ENCODE measurements at places on chromosomes 7 and 10.

DNA sequence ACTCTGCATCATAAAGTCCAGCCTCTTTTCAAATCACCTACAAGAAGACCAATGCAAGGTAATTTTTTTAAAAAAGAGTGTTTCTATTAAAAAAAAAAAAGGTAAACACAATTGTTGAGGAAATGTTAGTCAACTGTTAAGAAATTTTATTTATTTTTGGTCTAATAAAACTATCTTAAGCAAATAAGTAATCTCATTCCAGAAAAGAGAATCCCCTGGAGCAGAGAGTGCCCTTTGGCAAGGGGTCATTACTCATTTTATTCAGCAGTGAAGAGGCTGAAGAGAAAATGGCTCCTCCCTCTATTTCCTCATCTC is 63.4 kb upstream of the GSDME start:
- DNase-seq, result no peak

DNA sequence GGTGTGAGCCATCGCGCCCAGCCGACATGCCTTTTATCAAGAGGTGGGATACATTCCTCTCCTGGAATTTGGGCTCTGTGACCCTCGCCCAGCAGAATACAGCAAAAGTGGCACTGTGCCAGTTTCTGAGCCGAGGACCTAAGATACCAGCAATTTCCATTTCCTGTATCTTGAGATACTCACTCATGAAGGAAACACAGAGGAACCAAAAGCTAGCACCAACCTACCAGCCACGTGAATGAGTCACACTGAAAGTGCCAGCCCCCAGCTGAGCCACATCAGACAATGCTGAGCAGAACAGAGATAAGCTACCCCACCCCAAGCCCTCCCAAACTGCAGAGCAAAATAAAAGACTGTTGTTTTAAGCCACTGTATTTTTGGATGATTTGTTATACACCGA is 56.3 kb downstream of the CACUL1 start:
- no peak for DNase-seq

GRCh38 chr10:62858364-62858763 is 42.2 kb upstream of the EGR2 start:
- DNase-seq, result no peak

- no peak for DNase-seq
Observed at GRCh38 chr7:85101347-85101746, 85.5 kb downstream of the SEMA3D start.

DNA sequence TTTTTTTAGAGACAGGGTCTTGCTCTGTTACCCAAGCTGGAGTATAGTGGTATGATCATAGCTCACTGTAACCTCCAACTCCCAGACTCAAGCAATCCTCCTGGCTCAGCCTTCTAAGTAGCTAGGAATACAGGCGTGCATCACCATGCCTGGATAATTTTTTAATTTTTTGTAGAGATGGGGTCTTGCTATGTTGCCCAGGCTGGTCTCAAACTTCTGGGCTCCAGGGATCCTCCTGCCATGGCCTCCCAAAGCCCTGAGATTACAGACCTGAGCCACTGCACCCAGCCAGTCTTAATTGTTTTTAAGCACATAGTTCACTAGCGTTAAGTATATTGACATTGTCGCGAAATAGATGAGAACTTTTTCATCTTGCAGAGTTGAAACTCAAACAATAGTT is 2.0 kb downstream of the SUPV3L1 start:
- no peak for DNase-seq

DNA sequence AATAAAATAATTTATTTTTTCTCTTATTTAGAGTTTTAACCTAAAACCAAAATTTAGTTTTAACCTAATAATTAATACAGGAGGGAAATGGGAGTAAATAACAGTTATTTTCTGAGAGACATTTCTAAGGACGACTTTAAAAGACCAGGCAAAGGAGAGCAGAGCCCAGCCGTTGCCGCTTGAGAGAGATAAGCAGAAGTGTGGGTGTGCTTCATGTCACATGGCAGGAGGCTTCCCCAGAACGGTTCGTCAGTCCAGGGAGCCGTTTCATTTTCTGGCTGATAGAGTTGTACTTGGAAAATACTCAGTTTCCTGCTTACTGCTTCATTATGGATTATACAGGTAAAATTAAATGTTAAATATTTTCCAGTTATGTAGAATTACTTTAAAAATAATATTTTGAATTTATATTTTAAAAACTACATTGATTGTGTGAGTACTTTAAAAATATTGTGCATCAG is 61.4 kb downstream of the ST7 start:
- peak; percentile 33 for DNase-seq

DNA sequence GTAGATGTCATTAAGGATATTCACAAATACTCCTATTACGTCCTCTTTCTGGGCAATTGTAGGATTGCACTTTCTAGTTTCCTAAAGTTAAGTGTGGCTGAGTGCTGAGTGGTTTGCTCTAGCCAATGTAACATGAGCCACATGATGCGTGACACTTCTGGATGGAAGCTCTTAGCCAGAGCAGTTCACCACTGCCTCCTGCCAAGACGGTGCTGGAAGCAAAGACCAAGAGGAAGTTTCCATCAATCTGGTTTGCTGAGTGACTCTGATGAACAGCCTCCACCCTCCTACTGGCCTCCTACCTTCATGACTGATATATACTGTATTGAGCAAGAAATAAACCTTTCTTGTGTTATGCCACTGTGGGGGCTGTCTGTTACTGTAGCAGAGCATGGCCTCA is 318.1 kb downstream of the KCNMA1 start:
- DNase-seq, result no peak

- no peak for DNase-seq
Observed at GRCh38 chr7:27066148-27066547, 29.7 kb downstream of the HOXA1 start.

GRCh38 chr7:11294218-11294617 is 320.5 kb downstream of the PHF14 start:
- no peak for DNase-seq

GRCh38 chr10:34449836-34450235 is 365.3 kb downstream of the PARD3 start:
- no peak for DNase-seq

DNA sequence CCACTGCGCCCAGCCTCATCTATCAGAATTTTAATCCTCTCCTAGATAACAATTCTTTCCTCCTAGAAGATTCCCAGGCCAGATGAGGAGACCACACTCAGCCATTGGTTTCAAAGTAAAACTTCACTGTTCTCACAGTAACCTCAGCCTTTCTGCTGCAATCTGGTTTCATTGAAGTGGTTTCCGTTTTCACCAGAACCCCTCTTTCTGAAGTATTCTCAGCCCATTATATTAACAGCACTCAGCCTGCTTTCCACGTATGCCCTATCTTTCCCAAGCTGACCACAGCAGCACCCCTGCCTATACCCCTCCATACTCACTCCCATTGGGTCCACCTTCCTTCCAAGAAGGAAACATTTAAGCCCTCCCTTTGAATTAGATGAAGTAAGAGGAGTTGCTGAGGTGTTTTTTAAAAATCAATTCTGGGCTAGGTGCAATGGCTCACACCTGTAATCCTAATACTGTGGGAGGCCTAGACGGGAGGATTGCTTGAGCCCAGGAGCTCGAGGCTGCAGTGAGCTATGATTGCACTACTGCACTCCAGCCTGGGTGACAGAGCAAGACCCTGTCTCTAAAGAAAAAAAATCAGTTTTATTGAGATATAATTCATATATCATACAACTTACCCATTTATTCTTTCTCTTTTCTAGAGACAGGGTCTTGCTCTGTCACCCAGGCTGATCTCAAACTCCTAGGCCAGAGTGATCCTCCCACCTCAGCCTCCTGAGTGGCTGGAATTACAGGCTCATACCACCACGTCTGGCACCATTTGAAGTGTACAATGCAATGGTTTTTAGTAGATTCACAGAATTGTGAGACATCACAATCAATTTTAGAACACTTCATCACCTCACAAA is 11.3 kb downstream of the PLAU start:
- DNase-seq, result no peak

- DNase-seq, result no peak
Observed at GRCh38 chr10:98231417-98231816, 36.6 kb downstream of the LOXL4 start.

- no peak for DNase-seq
Observed at GRCh38 chr7:42046483-42046882, 190.5 kb downstream of the GLI3 start.

DNA sequence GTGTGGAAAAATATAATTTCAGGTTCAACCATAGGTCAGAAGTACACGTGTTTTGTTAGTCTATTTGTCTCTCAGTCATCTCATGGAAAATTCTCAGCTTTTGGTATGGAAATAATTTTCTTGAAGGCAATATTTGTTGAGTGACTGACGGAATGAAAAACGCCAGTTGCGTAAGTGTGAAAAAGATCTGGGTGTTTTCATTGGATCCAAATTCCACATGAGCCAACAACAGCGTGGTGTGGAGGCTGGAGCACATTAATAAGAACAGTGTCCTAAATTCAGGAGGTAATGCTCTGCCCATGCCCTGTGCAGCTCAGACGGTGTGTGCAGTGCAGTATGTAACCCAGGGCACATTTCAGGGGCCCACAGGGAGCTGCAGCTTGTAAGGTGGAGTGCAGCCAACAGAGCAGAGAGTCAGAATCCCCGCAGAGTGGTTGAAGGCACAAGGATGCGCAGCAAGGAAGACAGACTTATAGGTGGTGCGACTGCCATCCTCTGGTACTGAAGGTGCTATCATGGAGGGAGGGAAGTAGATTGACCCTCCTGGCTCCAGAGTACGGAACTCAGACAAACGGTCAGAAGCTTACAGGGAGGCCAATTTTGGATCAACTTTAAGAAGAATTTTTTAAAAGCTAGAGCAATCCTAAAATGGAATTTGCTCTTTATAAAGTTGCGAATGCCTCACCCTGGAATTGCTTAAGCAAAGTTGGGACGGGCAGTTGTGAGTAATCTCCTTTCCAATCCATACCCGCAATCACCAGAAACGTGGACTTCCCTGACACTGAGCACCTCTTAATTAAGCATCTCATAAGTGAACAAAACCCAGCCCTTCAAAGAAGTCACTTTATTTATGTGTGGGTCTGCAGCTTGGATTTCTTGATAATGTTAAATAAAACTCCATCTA is 38.0 kb downstream of the EGFR start:
- no peak for DNase-seq

GRCh38 chr7:93258661-93259060 is 26.5 kb downstream of the VPS50 start:
- no peak for DNase-seq

DNA sequence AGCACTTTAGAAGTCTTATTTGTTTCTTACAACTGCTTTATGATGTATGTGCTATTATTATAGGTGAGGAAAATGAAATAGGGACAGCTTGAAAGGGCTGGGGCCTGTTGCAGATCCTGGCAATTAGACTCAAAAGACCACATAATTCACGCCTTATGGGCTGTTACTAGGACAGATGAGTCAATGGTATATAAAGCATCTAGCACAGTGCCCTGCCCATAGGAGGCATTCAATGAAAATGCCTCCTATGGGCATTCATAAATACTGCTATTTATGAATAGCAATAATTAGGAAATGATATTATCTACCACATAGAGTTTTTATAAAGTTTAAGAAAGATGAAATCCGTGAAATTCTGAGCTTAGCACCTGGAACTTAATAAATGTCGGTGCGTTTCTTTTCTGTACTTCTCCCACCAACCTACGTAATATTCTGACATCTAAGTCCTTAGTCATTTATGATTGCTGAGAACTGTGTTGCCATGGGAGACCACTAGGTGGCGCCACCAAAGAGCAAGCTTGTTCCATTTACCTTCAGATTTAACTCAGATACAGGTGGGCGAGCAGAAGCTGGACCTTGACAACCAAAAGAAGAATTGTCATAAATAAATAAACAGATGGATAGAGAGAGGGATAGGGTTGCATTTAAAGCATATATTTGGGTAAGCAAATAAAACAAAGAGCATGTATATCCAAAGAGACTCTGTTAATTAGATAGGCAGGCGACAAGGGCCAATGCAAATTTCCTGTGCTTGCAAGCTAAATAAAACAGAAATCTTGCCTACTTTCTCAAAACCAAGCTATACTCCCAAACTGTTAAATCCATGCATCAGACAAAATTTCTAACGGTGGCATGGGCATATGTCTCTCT is 699.9 kb downstream of the INHBA start:
- DNase-seq, result peak; percentile 77

- no peak for DNase-seq
Observed at GRCh38 chr10:127612-128432, 7.4 kb upstream of the ZMYND11 start.

- no peak for DNase-seq
Observed at GRCh38 chr10:97570789-97571471, 1.6 kb upstream of the ANKRD2 start.

GRCh38 chr7:6654113-6654841 is 17.2 kb downstream of the ZNF316 start:
- no peak for DNase-seq

Data from glutamatergic neuron (in vitro differentiated cells).